Hematopoietic multipotent progenitor cell treated with erythropoietin and hydrocortisone succinate and interleukin-3 and kit ligand, for 17 days (in vitro differentiated cells): ENCODE measurements at places on chromosomes 1 and 21.
A peak's percentile ranks its signal among the peaks of the same experiment; 100 is the strongest.

DNA sequence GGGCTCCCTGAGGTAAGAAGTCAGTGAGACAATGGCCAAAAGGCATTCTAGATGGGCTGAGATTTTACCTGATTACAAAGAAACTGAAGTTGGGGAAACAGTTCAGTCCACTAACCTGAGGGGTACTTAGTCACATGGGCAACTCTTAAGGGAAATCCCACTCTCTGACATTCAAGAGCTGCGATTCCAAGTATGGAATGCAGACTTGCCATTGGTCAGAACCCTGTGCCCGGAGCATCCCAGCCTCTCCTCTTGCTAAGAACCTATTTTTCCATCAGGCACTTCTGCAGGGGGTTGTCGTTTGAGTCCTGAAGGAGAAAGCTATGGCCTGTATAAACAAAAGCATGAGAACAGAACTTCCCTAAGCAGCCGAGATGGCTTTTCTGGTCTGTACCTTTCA, 434.9 kb upstream of the DAB1 start:
- no peak for DNase-seq

- DNase-seq = no peak
These were observed 343.6 kb downstream of the NPHP4 start for GRCh38 chr1:5648410-5649165.

DNA sequence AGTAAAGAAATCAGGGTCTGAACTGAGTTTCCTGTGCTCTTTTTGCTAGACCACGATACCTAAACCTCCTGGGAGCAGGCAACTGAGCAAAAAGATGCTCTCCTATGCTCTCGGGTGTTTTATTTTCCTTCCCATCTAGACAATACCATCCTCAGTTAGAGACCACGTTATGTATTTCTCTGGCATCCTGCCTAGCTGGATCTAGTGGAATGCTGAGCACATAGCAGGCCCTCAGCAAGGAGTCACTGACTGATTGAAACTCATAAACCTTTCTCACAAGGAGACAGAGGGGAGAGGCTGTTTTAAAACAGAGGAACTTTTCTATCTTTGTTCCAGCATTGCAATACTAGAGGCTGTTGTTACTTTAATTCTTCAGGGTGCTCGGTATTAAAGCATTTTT, 168.0 kb downstream of the CYYR1 start:
- no peak for DNase-seq

- no peak for DNase-seq
These were observed 6.2 kb downstream of the TMCO4 start for GRCh38 chr1:19793360-19794046.

- DNase-seq = no peak
These were observed 192.9 kb downstream of the DUSP10 start for GRCh38 chr1:221548942-221549341.

- no peak for DNase-seq
These were observed 32.2 kb downstream of the TFAP2E start for GRCh38 chr1:35605071-35605866.

DNA sequence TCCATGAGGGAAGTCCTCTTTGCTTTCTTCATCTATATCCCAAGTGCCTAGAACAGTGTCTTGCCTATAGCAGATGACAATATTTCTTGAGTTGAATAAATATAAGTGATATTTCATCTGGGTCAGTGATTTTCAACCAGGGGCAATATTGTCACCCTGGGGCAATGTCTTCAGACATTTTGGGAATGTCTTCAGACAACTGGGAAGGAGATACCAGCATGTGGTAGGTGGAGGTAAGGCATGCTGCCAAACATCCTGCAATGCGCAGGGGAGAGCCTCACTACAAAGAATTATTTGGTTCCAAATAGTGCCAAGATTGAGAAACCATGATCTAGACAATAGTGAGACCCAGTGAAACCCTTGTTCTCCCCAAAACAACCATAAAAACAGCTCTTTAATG, 54.7 kb downstream of the C1orf94 start:
- DNase-seq = no peak

GRCh38 chr21:24590261-24590660, 1017.0 kb downstream of the MRPL39 start:
- no peak for DNase-seq

- no peak for DNase-seq
These were observed 92.9 kb downstream of the C21orf91 start for GRCh38 chr21:17726047-17726829.

GRCh38 chr1:61580417-61580816, 144.5 kb downstream of the TM2D1 start:
- DNase-seq = no peak

DNA sequence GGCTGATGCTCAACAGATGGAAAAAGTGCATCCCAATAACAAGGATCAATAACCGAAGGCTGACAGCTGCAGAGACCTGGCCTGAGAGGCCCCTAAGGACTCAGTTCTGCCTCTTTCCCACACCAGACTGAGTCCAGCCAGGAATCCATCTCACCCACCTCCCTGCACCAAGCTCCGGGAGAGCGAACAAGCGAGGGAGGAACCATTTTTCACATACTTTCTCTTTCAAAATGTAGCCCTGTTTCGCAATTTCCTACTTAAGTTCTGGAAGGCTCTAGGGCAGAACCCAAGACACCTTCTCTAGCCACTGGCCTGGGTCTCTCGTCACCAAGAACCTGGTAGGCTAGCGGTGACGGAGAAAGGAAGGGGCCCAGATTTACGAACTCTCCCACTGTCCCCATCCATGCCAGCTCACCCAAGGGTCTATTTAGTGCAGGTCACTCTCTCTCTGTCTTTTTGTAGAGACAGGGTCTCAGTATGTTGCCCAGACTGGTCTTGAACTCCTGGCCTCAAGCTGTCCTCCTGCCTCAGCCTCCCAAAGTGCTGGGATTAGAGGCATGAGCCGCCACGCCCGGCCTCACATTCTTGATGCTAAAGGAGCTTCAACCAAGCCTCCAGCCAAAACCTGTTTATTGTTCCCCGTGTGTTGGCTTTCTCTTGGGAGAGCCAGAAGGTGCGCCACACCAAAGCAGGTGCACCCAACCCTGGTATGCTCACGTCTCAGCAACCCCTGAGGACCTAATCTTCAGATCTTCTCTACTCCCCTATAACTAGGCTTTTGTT, 10.9 kb upstream of the GNL2 start:
- DNase-seq = no peak

- DNase-seq = no peak
These were observed 37.3 kb upstream of the HYI start for GRCh38 chr1:43491061-43491460.

DNA sequence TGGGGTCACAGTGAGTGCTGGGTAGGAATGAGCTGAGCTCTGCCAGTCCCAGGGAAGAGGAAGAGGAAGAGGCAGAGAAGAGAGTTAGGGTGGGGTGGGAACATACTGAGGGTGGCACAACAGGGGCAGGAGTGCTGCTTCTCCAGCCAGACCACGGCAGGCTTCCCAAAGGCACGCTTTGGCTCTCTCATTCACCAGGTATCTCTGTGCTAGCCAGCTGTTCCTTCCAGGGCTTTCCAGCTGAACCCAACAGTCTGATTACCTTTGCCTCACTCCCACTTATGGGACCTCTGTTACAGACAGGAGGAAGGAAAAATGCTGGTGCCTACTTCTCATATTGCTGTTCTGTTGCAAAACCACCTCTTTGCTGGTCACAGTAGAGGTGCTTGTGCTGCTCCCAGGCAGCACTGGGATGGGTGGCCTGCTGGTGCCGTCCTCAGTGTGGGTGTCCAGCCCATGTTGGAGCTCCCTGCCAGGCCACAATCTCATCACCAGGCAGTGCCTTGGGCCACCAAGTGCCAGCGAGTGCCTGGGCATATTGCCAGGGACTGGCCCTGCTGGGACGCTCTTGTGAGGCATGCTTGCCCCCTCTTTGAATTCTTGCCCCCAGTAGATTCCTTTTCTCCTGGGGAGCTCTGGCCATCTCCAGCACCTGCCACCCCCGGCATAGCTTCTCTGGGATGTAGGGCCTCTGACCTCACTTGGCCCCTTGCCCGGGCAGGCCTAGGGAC, 2.1 kb downstream of the ADORA1 start:
- DNase-seq = no peak

GRCh38 chr1:21911205-21912001, 25.7 kb downstream of the HSPG2 start:
- no peak for DNase-seq

GRCh38 chr1:235558621-235559169, 54.4 kb upstream of the B3GALNT2 start:
- DNase-seq = no peak

DNA sequence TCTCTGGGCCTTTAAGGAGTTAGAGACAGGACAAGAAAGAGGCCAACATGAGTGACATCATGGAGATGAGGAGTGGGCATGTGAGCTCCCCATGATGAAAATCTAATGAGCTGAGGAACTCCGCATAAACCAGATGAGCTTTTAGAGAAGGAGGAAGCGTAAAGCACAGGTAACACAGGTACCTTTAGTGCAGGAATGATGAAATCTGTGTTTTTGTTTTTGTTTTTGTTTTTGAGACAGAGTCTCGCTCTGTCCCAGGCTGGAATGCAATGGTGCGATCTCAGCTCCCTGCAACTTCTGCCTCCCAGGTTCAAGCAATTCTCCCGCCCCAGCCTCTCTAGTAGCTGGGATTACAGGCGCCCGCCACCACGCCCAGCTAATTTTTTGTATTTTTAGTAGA, 12.7 kb upstream of the FAM89A start:
- DNase-seq = no peak

DNA sequence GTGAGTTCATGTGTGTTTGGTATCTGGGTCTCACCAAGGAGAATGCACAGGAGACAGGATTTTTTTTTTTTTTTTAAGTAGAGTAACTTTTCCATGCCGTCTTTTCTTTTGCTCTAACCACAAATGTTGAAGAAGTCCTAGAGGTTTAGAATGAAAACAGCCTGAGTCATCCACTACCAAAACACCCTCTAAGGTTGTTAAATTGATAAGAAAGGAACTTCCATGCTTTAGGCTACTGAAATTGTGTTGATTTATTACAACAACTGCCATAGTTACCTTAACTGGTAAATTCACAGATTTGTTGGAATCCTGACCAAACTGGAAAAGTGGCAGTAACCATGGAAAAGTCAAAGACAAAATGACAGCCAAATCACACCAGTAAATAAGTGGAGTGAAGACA, 375.6 kb downstream of the AMY1C start:
- no peak for DNase-seq

DNA sequence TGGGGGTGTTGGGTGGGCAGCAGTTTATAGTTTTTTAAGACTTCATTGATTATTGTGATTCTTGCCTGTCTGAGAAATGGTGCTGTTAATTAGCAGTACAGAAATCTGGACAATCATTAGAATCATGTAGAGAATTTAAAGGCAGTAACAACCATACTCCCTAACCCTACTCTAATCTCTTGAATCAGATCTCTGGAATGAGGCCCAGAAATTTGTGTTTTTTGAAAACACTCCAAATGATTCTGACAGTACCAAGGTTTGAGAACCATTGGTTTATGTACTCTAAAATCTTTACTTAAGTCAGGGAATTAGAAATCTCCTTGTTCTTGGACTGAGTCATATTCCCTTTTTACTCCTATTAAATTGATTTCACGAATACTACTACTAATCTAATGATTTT, 24.0 kb downstream of the FNBP1L start:
- peak; percentile 61 for DNase-seq

DNA sequence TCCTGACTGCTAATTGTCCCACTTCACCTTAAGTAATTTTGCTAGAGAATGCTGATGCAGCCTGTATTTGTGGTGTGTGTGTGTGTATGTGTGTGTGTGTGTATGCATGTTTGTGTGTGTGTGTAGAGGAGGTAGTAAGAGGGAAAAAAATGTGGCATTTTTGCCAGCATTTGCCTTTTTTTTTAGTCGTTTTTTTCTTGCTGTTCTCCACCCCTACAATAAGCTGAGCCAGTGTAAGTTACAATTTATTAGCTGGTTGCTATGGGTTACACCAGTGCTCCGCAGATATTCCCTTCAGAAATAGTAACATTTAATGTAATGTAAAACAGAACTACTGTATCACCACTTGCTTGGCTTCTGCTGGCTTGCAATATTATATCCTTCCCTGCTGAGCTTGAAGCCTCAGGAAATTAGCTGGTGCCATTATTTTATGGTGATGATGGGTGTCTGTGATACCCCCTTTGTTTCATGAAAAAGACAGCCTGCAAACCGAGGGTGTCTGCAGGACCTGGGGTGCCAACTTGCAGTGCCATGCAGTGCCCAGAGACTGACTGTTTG, 23.4 kb upstream of the IGSF3 start:
- no peak for DNase-seq

DNA sequence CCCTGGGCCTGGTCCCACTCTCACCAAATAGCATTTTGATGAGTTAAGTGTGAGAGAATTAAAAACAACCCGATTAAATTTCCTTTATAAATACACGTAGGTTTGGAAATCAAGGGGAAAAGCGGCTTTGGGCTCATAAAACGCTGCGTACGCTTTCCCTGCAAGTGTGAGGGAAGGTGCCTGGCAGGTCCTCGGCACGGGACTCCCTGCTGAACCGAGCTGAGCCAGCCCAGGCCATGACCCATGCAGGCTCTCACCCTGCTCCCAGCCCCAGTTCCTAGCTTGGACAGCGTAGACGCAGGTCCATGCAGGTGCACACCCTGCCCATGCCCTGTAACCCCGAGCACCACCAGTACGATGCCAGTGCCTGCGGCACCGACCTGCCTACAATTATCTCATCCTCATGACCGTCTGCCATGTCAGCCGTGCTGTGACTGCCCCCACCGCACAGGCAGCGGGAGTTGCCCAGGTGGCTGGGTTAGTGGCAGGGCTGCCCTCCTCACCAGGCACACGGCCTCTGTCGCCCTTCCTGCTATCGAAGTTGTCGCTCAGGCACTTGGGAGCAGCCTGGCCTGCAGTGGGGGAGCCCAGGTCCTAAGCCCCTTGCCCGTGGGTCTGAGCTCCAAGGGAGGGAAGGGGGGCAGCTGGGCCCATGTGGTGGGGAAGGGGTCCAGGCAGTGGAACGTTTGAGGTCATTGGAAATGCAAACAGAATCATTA, 41.0 kb upstream of the ACTRT2 start:
- no peak for DNase-seq
